ENCODE measurements at places on chromosomes 16 and 17.

DNA sequence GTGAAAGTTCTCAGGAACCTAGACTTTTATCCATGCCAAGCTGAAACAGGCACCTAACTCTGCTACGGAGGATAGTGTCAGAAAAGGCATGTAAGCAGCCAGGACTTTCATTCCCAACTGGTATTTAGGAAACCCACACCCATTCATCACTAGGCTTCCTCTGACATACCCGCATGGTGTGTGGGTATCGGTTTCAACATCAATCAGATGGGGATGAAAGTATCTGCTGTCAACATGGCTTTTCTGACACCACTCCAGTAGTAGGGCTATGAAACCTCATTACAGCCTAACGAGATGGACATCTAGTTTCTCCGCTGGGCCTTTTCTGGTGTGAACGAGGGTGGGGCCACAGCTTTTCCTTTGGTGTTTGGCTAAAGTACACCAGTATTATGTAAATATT lies 1178.3 kb downstream of the CDH11 start:
- no peak for DNase-seq

DNA sequence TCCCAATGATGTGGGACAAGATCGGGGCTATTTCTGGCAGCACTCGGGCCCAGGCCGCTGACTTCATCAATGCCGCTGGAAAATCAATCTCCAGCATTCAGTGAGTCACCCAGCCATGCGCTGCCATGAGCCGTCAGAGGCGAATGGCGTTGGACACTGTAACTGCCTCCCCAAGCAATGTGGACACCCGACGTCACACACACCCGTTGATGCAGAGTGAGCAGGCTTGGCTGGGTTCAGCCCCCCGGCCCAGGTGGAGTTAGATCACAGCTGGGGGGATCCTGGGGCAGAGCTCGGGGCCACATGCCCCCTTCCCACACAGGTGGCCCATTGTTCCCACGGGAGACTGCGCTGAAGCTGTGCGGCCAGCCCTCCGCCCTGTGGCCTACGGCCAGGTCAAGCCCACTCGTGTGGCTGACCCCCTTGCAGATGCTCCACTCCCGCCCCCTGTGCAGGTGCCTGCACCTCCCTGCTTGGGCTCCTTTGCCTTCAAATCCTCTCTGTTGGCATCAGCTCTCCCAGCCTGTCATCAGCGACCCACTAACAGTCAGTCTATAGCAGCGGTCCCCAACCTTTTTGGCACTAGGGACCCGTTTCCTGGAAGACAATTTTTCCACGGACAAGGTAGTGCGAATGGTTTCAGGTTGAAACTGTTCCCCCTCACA lies 89.9 kb downstream of the TBC1D16 start:
- no peak for DNase-seq

DNA sequence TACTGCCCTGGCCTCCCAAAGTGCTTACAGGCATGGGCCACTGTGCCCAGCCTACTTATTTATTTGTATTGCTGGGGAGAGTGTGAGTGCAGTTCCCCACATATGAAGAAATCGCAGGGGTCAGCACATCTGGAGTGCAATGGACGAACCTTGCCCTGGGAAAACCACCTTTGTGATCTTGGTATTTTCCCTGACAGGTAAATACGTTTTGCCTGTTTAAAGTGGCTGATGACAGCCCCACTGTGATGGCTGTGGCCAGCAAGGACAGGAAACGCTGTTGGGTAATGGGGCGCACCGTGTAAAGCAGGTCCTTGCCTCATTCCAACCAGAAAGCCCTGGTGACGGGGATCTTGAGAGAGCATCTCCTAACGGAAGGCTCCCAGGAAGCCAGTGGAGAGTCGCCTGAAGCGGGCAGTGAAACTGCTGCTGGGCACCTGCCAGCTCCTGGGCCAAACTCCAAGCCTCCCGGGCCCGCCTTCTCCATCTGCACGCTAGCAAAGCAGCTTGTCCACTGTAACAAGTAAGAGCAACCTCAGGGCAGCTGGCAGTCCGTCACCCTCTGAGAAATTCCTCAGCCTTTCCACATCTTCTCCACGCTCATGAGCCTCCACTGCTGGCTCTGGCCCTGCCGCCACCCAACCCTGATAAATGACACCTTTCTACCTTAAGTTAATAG lies 17.5 kb downstream of the EMC8 start:
- DNase-seq: no peak

GRCh38 chr17:50561746-50562141 lies 1.2 kb downstream of the CACNA1G start:
- no peak for DNase-seq

DNA sequence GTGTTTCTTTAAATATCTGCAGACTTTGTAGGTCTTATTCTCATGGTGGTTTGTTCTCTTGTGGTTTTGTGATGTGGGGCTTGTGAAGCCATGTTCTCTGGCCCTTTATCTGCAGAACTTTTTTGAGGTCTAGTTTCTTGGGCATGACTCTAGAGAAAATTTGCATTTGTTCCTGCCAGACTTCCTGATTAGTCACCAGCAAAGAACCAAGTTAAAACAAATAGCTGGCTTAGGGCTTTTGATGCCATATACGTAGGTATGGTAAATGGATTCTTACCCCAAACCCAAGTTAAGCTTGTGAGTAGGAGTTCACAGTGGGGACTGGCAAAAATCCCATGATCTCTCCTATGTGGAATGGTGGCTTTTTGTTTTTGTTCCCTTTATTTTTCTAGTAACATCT lies 68.7 kb upstream of the IRX3 start:
- no peak for DNase-seq

GRCh38 chr16:60271025-60271771 lies 1537.1 kb upstream of the GOT2 start:
- no peak for DNase-seq

DNA sequence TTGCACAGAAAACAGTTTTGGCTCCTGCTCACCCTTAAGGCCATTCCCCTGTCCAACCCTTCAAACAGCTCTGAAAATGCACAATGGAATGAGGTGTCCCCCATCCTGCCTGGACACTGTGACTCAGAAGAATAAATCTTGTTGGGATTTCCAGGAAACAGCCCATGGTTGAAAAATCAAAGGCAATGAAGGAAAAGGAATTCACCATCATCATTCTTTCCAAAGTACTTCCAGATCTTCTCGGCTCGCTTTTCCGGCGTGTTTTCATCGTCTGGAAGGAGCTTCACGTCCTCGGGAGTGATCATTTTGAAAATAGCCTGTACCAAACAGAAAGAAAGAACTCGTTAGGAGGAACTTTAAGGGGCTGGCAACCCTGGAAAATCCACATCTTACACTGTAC lies 4.3 kb downstream of the RCVRN start:
- DNase-seq: no peak

GRCh38 chr17:54967621-54968261 lies 713 bp downstream of the COX11 start:
- DNase-seq: peak; percentile 60

- DNase-seq: no peak
Observed at GRCh38 chr16:83803811-83804210, 4.0 kb upstream of the HSBP1 start.

- DNase-seq: no peak
Observed at GRCh38 chr17:61700252-61700651, 109.2 kb upstream of the NACA2 start.

DNA sequence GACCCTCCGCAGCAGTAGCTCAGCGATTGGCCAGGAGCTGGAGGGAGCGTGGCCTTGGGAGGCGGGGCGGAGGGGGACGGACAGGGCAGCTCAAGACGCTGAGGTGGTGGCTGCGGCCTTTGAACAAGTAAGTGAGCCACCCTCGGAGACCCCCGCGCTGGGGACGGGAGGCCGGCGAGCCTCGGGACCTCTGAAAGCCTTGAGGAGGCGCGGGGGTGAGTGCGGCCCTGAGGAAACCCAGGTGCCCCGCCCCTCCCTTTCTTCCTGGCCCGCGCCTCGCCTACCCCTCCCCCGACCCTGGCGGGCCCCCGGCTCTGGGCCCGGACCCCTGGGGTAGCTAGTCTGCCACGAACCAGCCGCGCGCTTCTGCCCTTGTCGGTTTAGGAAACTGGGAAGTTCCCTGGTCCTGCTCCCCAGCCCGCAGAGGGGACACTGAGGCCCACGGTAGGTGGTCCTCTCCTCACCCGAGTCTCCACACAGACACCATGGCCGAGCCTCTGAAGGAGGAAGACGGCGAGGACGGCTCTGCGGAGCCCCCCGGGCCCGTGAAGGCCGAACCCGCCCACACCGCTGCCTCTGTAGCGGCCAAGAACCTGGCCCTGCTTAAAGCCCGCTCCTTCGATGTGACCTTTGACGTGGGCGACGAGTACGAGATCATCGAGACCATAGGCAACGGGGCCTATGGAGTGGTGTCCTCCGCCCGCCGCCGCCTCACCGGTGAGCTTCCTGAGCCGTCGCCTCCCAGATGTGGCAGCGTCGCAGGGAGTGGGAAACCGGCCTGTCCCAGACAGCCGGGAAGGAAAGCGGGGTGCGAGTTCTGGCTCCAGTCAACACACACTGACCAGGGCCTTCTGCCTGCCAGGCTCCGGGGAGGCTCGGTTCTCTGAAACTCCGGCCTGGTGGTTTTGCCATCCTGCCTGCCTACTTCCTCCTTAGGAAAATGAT lies at the start of gene MAPK7:
Gene MAPK7, plus strand, starts transcription at position 83 of the 945 bp plus-strand sequence. Its CDS starts 403 bp downstream, at position 486.
- DNase-seq: peak; percentile 39

DNA sequence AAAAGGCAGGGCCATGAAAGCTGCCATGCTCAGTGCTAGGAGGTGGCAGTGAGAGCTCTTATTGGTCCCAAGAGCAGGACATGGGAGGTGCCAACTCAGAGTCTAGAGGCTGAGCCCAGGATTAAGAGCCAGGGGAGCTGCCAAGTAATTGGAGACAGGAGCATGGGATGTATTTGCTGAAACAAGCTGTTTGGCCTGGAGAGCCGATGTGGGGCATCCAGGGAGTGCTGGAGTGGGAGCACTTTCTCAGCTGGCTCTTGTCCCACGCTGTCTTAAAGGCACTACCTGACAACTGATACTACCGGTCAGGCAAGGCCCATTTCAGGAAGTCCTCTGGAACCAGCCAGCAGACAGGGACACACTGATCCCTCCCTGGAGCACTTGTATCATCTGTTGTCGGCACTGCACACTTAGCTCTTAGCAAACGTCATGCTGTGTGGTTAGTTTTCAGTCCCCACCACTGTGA lies 19.3 kb downstream of the ANKFN1 start:
- DNase-seq: no peak

DNA sequence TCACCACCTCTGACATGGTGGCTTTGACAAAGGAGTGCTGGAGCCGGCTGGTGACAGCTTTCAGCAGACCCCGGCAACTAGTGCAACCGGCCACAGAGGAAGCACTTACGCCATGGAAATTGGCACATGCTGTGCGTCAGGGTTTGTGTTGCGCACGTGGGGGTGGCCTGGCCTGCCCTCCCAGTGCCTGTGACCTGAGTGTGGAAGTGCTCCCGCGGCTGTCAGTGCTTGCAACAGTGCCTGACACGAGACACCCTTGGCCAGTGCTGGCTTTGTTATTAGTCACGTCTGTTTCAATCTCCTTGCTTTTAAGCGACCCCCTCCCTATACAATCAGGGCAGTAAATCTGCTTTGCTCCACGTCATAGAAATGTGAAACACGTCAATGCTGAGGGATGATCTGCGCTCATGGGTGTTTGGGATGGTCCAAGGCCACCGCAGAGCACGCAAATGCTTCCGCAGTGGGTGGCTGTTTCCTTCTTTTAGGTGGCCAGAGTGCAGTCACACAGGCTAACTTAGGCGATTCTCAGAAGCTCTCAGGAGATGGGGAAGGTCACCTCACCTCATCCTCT lies 64.3 kb downstream of the PGS1 start:
- no peak for DNase-seq

DNA sequence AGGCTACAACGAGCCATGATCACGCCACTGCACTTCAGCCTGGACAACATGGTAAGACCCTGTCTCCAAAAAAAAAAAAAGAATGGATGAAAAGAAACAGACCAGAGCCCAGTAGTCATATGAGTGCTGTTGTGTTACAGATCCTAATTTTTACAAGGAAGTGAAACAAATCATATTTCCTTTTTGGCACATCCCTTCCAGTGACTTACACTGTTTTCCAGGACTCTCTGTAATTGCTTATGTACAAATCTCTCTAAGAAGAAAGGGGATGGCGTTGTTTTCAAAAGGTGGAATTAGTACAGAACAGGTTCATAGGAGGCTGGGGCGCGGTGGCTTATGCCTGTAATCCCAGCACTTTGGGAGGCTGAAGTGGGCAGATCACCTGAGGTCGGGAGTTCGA lies 19.8 kb upstream of the ZNF594 start:
- no peak for DNase-seq

DNA sequence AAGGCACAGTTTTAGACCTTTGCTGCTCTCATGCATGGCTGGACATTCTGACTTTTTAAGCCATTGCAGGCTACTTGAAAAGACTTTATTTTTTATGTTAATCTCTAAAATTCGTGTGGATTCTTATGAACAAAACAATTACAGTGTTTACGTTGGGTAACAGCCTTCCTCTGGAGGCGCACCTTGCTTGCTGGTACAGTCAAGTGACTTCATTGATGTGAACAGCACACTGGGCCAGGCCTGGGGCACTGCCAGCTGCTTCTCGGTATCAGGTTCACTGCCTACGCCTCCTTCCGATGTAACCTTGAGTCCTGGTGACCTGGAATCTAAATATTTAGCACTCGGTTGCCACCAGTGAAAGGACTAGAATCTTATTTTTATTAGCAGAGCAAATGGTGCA lies 27.8 kb downstream of the MARCHF10 start:
- DNase-seq: no peak

DNA sequence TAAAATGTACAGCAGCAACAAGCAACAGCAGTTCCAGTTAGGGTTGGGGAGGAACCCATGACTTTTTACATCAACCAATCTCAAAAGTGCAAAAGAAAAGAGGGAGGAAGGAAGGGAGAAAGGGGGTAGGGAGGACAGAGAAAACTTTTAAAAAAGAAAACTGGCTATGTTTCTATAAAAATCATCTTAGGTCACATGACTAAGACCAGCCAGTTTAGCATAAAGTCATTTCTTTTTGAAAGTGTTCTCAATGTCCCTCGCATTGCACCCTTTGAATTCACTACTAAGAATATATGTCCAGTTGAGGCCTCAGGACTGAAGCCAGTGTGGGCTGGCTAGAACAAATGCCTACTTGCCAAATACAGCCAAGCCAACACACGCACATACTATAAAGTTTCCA lies 28.9 kb downstream of the DCUN1D3 start:
- no peak for DNase-seq

DNA sequence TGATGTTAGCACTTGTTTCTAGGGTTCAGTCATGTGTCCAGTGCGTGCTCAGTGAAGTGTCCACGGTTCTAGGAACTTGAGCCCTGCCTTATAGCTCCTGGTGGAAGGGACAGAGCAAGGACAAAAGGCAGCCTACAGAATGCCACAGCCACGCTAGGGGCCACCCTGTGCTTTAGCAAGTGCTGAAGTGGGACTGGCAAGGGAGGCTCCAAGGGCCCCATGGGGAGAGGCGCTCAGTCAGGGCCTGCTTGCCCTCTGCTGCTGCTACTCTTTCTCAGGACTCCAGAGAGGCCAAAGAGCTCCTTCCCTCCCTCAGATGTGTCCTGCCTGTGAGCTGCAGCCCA lies 6.8 kb downstream of the NT5C start:
- DNase-seq: no peak

GRCh38 chr17:61451538-61452300 lies 503 bp upstream of the TBX4 start:
- DNase-seq: no peak

DNA sequence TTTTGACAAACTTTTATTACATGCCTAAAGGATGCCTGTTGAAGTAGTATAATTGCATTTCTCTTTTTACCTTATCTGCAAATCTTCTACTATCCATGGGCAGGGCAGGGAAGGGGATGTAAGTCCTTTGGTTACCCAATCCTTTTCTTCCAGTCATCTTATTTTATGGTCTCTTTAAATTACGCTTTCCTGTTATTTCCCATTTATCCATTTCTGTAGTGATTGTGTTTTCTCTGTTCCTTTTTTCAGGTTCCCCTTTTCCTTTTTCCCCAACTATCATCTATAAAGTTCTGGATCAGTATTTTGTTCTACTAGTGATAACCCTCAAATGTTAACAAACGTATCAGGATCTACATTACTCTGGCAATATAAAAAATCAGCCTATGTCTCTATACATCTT lies 3.3 kb upstream of the ABCA9 start:
- no peak for DNase-seq
